MCF 10A (cell line): ENCODE measurements at places on chromosomes 2 and 18. TPM values are rescaled to one million over a fixed set of nuclear protein-coding genes. Genes with fewer than 3 reads are reported as not detected.

DNA sequence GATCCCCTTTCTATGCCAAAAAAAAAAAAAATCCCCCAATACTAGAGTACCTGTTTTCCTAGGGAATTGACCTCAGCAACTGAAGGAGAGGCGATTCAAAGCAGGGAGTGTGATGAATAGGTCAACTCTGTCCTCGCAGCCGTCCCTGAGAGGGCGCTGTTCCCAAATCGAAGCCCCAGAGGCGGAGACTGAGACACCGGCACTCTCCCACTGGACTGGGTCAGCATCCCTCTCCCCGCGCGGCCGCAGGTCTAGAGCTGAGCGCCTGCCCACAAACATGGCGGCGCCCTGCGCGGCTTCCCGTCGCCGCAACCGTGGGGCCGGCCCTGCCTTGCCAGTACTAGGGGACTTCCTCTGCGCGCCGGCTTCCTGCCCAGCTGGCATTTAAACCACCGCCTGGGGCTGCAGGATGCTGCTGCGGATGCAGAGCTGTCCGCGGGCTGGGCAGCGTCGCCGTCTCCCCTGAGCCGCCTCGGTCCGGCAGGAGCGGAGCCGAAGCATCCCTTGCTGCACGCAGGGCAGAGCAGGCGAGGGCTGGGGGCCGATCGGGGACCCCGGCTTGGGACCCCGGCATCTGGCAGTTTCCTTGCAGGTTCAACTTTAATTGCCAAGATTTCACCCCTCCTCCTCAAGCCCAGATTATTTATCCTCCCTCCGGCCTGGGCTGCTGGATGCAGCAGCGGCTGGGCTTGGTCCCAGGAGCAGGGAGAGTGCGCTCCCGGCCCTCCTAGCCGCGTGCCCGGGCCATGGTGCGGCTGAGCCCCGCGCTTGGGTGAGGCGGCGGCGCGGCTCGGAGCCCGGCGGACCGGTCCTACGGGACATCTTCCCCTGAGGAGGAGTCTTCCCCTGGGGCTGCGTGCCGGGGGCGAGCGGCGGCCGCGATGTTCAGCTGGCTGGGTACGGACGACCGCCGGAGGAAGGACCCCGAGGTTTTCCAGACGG is at the start of gene EHD3:
TSS of gene EHD3 (plus strand) at position 412 of the 942 bp plus-strand sequence. CDS start at position 882, 470 bp downstream.
- DNase-seq: peak; percentile 60

SMARCAL1 gene
- total RNA-seq: 22.1 and 24.0 TPM in 2 replicates

DNA sequence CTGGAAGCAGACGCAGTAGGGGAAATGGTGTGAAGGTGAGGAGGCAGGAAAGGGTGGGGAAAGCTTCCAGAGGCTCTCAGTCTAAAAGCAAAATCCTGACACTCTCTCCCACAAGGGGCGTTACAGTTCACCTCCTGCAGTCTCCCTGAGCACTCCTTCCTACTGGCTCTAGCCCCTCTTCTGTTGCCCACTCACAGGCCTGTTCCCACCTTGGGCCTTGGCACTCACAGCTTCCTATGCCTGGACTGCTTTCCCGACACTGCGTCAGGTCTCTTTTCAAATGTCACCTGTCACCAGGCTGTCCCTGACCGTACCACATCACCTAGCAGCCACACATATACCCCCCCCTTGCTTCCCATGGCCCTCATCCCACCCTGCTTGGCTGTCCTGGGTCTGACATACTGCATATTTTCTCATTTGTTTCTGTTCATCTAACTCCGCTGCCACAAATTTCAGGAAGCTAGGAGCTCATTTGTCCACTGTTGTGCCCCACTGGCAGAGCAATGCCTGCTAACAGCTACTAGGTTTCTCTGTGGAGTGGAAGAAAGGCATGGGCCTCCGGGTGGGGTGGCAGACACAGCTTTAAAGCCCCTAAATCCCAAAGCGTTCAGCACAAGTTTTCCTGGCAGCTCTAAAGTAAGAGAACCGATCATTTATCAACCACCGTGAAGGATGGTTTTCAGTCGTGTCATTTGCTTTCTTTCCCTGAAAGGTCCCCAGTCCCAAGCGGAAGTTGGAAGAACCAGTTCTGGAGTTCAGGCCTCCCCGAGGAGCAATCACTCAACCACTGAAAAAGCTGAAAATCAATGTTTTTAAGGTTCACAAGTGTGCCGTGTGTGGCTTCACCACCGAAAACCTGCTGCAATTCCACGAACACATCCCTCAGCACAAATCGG is 118.8 kb downstream of the ZNF532 start:
- no peak for DNase-seq

IL36A gene
- total RNA-seq: not detected in 2 replicates

HOXD13 gene
- total RNA-seq: not detected in 2 replicates

- no peak for DNase-seq
These were observed 82.1 kb downstream of the HS1BP3 start for GRCh38 chr2:20568501-20569463.

GRCh38 chr2:231464576-231465540 is 574 bp upstream of the NCL start:
- DNase-seq: no peak

UBXN2A gene
- 13.0 and 13.6 TPM in 2 replicates for total RNA-seq

DNA sequence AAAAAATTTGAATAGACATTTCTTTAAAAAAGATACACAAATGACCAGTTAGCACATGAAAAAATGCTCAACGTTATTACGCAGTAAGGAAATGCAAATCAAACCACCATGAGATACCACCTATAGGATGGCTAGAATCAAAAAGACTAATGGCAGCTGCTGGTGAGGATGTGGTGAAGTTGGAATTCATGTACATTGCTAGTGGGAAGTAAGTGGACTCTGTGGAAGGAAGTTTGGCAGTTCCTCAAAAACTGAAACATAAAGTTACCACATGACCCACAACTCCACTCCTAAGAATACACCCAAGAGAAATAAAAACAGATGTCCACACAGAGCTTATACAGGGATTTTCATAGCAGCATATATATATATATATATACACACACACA is 51.2 kb downstream of the MBP start:
- DNase-seq: no peak

DNA sequence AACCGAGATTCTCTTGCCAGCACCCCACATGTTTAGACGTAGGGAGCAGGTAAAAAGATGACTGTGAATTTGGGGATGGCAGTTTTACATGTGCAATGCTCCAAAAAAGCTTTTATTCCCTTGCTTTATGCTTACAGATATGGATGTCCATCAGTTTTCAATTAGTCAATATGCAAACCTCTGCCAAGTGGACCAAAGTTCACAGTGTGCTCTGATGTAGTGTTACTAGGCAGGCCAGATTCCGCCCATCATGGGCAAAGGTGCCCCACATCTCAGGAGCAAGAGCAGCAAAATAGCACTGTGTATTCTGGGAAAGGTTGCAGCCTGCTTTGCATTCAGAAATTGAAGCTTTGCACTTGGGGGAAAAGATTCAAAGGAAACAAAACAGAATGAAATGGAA is 329.7 kb upstream of the ZEB2 start:
- no peak for DNase-seq

GRCh38 chr2:207884127-207884526 is 114.4 kb upstream of the FZD5 start:
- DNase-seq: no peak

GRCh38 chr2:168734199-168734760 is 68.2 kb upstream of the NOSTRIN start:
- no peak for DNase-seq

DNA sequence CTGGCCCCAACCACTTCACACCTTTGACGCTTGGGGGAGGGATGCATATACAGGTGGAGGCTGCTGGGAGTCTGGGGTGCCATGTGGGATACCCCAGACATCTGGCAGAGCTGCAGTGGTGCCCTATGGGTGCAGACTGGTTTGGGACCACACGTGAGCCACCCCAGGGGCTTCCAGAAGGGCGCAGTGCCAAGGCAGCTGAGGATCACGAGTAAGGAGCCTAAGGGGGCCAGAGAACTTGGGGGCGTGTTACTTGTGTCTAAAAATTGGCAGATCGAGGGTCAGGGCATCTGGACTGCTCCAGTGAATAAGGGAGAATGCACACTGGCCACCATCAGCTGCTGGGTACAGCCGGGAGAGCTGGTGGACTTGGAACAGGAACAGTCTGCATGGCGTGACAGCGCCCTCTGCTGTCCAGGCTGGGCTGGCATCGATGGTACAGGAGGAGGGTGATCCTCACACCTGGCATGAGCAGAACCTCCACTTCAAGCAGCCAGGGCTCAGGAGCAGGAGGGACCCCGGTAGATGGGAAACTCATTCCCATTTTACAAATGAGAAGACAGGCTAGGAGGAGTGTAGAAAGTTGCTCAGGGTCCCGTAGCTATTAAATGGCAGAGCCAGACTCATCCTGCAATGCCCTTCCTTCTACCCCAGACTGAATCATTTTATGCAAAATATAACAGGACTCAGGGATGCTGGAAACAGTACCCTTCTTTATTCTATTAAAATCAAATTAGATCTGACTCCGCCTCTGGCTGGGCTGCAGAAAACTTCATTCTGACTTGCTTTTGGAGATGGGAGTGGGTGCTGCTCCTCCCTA is 60.4 kb downstream of the ATOH8 start:
- DNase-seq: peak; percentile 84

DNA sequence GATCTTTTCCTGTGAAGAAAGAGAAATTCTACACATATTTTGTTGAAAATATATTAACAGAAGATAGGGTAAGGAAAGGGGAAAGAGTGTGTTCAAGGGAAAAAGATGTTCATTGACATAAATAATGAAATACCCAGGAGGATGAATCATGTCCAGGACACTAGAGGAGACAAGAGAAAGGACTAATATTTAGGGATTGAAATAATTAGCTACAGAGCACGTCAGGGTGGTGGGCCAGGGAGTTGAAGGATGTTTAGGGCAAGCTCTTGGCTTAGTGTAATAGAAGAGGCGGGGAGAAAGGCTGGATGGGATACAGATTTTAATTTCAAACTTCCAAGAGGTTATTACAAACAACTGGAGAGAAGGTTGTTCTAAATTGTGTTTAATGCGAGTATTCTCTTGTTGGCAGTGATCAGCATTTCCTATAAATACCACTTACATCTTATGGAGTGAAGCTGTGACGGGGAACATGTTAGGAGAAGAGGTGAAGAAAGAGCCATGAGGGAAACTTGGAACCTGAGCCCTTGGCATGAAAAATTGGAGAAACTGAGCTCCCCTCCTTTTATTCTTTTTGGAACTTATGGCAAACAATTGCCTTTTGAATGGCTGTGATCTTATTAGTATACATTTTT is 36.6 kb upstream of the CETN1 start:
- DNase-seq: no peak

GRCh38 chr18:47915930-47916329 is 14.5 kb downstream of the SMAD2 start:
- no peak for DNase-seq

DNA sequence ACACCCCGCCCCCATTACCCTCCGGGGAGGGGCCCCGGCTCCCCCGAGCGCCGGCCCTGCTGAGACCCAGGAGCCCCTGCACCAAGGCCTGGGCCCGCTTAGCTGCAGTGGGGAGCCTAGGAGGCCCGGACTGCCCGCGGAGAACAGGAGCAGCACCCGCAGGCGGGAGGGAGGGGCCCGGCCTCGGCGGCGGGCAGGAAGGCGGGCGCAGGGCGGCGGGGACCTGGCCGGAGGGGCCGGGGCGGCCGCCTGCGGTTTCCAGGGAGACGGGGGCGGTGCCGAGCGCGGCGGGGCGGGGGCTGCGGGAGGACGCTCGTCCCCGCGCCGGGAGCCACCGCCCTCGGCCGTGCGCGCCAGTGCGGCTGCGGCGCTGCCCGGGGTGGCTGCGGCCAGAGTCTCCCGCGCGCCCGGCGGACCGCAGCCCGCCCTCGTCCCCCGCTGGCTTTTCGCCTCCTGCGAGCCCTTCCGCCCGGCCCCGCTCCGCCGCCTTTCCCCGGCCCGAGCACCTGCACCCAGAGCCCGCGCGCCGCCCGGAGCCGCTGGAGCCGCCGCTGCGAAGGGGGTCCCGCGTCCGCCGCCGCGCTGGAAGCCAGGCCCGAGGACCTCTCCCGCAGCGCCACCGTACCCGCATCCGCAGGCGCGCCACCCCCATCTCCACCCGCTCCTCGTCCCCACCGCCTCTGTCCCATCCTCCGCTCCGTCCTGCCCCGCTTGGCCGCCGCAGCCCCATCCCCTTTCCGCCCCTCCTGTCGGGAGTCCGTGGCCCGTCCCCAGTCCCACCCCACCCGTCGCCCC is 17.2 kb downstream of the GPC1 start:
- DNase-seq: peak; percentile 59

GRCh38 chr2:31314761-31315160 is 80.8 kb downstream of the EHD3 start:
- no peak for DNase-seq

HOXD9 gene
- total RNA-seq: not detected in 2 replicates

DNA sequence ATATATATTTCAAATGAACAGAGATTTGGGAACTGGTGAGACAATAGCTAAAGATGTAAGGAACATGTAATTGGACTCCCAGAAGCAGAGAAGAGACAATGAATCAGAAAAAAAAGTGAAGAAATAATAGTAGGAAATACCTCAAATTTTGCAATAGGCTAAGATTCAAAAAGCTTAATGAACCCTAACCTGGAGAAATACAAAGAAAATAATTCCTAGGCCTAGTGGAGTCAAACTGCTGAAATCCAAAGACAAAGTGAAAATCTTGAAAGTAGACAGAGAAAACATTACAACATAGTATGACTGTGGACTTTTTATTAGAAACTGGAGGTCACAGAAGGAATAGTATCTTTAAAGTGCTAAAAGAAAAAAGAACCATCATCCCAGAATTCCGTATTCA is 76.7 kb downstream of the LAMA3 start:
- peak; percentile 20 for DNase-seq

FAP gene
- 8.7 and 12.1 TPM in 2 replicates for total RNA-seq

GRCh38 chr2:202965810-202966460 is 48.7 kb upstream of the NBEAL1 start:
- peak; percentile 41 for DNase-seq

GRCh38 chr2:56133441-56133840 is 50.3 kb upstream of the CCDC85A start:
- DNase-seq: no peak

DNA sequence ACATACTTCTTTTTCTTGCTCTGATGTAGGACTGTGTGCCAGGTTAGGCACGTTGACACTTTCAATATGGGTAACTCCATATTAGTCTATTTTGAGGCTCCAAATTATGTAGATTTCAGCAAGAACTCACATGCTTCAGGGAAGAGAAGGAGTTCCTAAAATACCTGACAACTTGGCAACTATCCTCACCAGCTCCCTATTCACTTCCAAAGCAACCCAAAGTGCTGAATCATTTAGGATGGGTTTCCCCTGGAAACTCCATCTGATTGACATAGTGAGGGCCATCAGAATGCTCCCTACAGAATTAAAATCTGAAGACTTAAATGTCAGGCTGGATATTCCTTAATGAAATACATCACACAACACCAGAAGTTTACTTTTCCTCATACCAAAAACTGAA is 32.5 kb upstream of the NFU1 start:
- no peak for DNase-seq

IGFBP2 gene
- 18.3 and 32.0 TPM in 2 replicates for total RNA-seq

DNA sequence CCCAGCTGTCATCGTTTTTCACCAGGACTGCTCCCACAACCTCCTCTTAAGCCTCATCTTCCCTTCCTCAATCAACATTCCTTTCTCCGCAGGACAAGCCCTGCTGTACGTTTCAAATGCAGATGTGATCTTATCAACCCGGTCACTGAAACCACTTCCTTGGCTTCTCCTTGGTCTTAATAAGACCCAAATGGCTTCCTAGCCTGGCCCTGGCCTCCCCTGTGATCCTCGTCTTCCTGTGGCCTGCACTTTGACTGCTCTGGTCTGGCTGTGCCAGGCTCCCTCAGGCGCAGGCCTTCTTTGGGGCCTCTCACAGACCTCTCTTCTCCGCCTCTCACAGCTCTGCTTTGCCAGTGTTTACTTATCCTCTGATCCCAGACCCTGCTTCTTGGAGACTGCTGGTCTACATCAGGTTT is 4.7 kb upstream of the ADNP2 start:
- DNase-seq: no peak

PDCL3 gene
- total RNA-seq: 24.2 and 27.1 TPM in 2 replicates
